ENCODE measurements at places on chromosomes 2 and 18. TPM values are rescaled to one million over a fixed set of nuclear protein-coding genes. Genes with fewer than 3 reads are reported as not detected.
A peak's percentile ranks its signal among the peaks of the same experiment; 100 is the strongest.

DNA sequence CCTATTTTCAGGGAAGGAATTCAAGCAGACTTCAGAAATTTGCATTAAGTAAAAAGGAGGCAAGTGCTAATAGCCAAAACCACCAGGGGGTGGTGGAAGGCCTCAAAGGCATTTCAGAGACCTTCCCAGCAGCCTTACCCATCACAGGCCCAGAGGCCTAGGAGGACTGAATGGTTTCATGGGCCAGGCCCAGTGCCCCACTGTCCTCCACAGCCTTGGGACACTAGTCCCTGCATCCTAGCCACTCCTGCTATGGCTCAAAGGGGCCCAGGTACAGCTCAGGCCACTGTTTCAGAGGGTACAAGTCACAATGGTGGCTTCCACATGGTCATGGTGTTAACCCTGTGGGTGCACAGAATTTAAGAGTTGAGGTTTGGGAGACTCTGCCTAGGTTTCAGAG lies 58.6 kb upstream of the CHAC2 start:
- H3K4me3 ChIP-seq, result no peak overlapping the region
- no peaks in the 10 kb centered on the region for H3K27me3 ChIP-seq
- DNase-seq, result no peak
- peaks cover 29% of the 10 kb centered on the region for H3K36me3 ChIP-seq
- H3K27ac ChIP-seq, result no peak overlapping the region

- no peaks in the 10 kb centered on the region for H3K36me3 ChIP-seq
- H3K27me3 ChIP-seq, result no peaks in the 10 kb centered on the region
- no peaks in the 10 kb centered on the region for H3K4me1 ChIP-seq
- H3K4me3 ChIP-seq, result no peak overlapping the region
Observed at GRCh38 chr18:24319757-24320156, 77.9 kb downstream of the OSBPL1A start.

GCKR gene
- total RNA-seq, result 0.31 TPM

SLC23A3 gene
- 2.5 TPM for total RNA-seq

SPP2 gene
- not detected for total RNA-seq

GRCh38 chr2:147989809-147990403 lies 30.6 kb downstream of the ORC4 start:
- peak; percentile 24 for DNase-seq
- H3K36me3 ChIP-seq, result no peaks in the 10 kb centered on the region
- H3K27me3 ChIP-seq, result no peaks in the 10 kb centered on the region
- no peak overlapping the region for H3K4me3 ChIP-seq
- H3K4me1 ChIP-seq, result no peaks in the 10 kb centered on the region

GRCh38 chr2:2663401-2664036 lies 332.4 kb upstream of the MYT1L start:
- H3K36me3 ChIP-seq, result no peaks in the 10 kb centered on the region
- no peak for DNase-seq
- no peak overlapping the region for H3K4me3 ChIP-seq
- no peaks in the 10 kb centered on the region for H3K4me1 ChIP-seq
- no peaks in the 10 kb centered on the region for H3K27me3 ChIP-seq

RANBP2 gene
- 125 TPM for total RNA-seq

SOX11 gene
- 13.3 TPM for total RNA-seq

DNA sequence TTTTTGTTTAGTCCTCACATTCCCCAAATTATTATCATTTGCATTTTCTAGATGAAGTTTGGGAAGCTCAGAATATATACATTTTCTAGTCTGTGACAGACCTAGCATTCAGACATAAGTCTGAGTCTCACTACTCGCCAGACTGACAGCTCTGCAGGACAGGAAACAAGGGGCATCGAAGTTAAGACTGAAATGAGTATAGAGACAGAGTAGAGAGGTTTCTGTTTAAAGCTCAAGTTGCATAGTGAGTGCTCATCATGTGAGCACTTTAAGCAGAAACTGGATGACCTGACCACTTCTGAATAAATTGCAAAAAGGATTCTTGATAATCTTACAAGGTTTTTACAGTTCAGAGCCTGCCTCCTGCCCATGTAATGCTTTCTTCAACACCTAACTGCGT lies 1.1 kb downstream of the HADHB start:
- no peak overlapping the region for H3K27ac ChIP-seq
- H3K27me3 ChIP-seq, result no peaks in the 10 kb centered on the region
- H3K4me1 ChIP-seq, result peaks cover 6% of the 10 kb centered on the region
- H3K4me3 ChIP-seq, result peak overlapping the region; percentile 76
- H3K36me3 ChIP-seq, result no peaks in the 10 kb centered on the region

PDK1 gene
- total RNA-seq, result 12.1 TPM

- H3K4me1 ChIP-seq, result peaks cover 18% of the 10 kb centered on the region
- no peak overlapping the region for H3K27ac ChIP-seq
- no peak overlapping the region for H3K4me3 ChIP-seq
- H3K27me3 ChIP-seq, result no peaks in the 10 kb centered on the region
- H3K36me3 ChIP-seq, result no peaks in the 10 kb centered on the region
- DNase-seq, result peak; percentile 99
Observed at GRCh38 chr2:7930800-7931635, 750.8 kb upstream of the ID2 start.

SGPP2 gene
- total RNA-seq, result 39.5 TPM

MTLN gene
- total RNA-seq, result 67.4 TPM

DNA sequence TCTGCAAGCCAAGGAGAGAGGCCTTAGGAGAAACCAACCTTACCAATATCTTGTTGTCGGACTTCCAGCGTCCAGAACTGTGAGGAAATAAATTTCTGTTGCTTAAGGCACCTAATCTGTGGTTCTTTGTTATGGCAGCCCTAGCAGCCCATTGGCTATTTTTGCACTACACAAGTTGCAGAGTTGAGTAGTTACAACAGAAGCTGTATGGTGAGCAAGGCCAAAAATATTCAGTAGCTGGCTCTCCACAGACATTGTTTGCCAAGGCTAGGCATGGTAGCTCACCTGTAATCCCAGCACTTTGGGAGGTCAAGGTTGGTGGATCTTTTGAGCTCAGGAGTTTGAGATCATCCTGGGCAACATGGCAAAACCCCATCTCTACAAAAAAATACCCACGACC lies 27.1 kb upstream of the SCYGR1 start:
- no peaks in the 10 kb centered on the region for H3K27me3 ChIP-seq
- H3K27ac ChIP-seq, result no peak overlapping the region
- H3K4me1 ChIP-seq, result no peaks in the 10 kb centered on the region

DNA sequence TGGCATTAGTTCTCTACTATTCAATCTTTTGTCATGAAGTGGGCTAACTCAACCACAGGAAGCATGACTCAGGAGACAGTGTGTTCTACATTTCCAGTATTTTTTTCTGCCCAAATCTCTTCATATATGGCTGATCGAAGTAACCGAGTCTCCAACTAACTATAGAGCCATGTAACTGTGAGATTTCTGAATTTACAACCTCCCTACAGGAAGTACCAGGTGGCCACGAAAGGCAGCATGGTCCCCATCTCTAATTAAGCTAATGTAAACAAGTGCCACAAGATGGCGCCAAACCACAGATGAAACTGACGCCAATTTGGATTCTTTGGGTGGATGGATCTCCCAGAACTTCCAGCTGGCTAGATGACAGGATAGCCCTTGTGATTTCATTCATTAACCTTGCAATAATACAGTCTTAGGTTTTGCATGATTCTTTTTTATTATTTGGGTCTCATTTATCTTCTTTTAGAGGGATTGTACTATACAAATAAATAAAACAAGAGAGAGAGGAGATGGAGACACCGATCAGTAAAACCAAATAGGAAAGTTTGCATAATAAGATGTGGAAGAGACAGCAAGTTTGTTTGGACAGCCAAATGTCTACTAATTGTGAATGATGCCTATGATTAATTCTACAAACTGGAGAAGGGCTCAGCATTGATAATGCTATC lies 18.3 kb upstream of the ARHGAP15 start:
- no peaks in the 10 kb centered on the region for H3K4me1 ChIP-seq
- no peak overlapping the region for H3K4me3 ChIP-seq
- H3K27ac ChIP-seq, result no peak overlapping the region
- no peaks in the 10 kb centered on the region for H3K36me3 ChIP-seq
- peak; percentile 87 for DNase-seq

ATP6V1B1 gene
- total RNA-seq, result 1.4 TPM

GRCh38 chr2:191961556-191961955 lies 114.7 kb upstream of the CAVIN2 start:
- no peak for DNase-seq
- H3K27me3 ChIP-seq, result no peaks in the 10 kb centered on the region
- H3K4me3 ChIP-seq, result no peak overlapping the region
- H3K4me1 ChIP-seq, result no peaks in the 10 kb centered on the region
- H3K27ac ChIP-seq, result no peak overlapping the region

DNA sequence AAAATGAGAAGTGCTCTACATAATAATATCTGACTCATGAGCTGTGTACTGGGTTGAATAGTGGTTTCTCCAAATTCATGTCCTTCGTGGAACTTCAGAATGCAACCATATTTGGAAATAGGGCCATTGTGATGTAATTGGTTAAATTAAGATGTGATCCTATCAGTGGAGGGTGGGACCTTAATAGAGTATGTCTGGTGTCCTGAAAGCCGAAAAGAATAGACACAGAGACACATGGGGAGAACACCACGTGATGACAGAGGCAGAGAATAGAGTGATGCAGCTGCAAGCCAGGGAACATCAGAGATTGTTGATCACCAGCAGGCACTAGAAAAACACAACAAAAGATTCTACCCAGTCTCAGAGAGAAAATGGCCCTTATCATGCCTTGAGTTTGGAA lies 310.1 kb downstream of the EXOC6B start:
- H3K4me3 ChIP-seq, result no peak overlapping the region
- no peak overlapping the region for H3K27ac ChIP-seq
- DNase-seq, result no peak
- H3K4me1 ChIP-seq, result no peaks in the 10 kb centered on the region

DNA sequence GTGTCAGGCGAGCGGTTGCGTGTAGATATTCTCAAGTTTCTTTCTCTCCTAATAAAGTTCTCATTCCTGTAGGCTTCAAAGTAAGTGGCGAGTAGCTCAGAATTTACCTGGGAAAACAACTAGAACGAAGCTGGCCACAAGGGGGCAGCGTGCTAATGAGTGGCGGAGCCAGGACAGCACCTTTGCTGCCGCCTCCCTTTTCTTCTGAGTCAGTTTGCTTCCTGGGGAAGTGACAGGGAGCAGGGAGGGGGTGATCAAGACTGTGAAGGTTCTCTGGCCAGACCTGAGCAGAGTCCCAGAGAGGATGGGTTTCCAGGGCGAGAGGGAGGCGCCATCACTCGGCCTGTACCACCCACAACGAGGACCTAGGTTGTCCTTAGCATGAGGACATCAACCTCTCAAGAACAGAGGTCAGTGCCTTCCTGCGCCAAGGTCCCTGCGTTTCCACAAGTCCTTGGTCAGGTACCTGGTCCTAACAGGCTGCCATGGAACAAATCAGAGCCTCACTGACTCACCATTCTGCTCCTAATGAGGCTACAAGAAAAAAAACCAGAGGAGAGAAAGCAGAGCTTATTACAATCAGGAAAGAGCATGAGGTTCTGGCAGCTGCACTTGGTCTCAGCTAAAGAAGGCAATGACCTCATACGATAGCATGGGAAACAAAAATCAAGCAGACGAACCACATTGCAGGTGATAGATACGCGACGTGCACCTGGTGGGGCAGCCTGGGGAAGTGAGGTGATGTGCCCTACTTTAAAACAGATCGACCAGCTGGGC lies 98.7 kb downstream of the PLB1 start:
- H3K4me3 ChIP-seq, result no peak overlapping the region
- H3K27me3 ChIP-seq, result no peaks in the 10 kb centered on the region
- peak overlapping the region; percentile 86 for H3K27ac ChIP-seq
- no peaks in the 10 kb centered on the region for H3K36me3 ChIP-seq
- peaks cover 4% of the 10 kb centered on the region for H3K4me1 ChIP-seq

NGEF gene
- total RNA-seq, result 2.4 TPM

DNA sequence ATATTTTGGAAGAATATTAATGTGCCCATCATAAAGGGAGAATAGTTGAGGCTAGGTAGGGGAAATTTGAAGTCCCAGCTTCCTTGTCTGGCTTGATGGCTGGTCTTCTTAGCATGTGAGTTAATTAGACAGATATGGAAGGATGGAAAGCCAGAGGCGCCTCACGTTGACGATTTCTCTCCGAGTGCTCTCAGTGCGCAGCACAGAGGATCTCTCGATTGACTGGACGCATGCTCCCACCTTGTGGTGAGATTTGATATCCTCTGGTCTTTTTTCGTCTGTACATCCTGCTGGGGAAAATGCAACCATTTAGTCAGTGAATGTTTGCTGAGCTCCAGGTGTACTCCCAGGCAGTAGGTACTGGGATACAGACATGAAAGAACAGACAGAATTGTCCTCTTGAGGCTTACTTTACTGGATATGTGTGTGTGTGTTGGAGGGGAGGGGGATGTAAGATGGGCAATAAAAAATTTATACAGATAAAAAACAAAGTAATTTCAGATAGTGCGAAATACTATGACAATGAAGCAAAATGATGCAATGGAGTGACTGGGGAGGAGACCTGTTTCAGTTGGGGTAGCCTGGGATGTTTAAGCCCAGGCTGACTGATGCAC lies 66.9 kb upstream of the ZNG1B start:
- H3K27me3 ChIP-seq, result no peaks in the 10 kb centered on the region
- no peaks in the 10 kb centered on the region for H3K36me3 ChIP-seq
- peak; percentile 83 for DNase-seq
- H3K4me1 ChIP-seq, result no peaks in the 10 kb centered on the region
- no peak overlapping the region for H3K4me3 ChIP-seq

DNA sequence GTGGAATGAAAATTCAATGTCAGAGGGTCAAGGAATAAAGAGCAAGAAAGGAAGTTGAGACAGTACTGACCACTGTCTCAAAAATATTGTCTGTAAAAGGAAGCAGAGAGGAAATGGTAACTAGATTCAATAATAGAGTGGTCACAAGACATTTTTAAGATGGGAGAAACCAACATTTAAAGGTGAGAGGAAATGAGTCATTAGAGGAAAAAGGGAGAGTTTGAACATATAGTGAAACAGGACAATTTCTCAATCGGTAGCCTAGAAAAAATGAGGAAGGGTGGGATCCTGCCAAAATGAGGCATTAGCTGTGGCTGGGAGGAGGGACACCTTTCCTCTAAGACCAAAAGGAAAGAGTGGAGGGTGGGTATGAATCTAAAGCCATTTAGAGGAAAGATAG lies 288.5 kb downstream of the SP3 start:
- H3K36me3 ChIP-seq, result no peaks in the 10 kb centered on the region
- no peaks in the 10 kb centered on the region for H3K4me1 ChIP-seq
- no peak for DNase-seq
- H3K4me3 ChIP-seq, result no peak overlapping the region
- H3K27ac ChIP-seq, result no peak overlapping the region
